ENCODE measurements at places on chromosomes 1 and 21.

DNA sequence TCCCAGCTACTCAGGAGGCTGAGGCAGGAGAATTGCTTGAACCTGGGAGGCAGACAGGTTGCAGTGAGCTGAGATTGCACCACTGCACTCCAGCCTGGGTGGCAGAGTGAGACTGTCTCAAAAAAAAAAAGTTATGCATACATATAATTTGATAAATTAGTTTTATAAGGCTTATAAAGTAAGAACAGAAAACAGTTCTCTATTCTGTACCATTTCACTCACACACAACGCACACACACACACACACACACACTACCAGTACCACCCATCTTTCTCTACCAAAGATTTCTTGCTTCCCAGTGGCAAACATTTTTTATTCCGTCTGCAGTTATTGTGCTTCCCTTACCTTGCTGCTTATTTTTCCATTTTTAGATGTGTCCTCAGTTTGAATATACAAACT is 46.4 kb upstream of the FASLG start:
- no peak for DNase-seq

GRCh38 chr1:119933397-119933796 is 37.1 kb upstream of the ADAM30 start:
- no peak for DNase-seq

DNA sequence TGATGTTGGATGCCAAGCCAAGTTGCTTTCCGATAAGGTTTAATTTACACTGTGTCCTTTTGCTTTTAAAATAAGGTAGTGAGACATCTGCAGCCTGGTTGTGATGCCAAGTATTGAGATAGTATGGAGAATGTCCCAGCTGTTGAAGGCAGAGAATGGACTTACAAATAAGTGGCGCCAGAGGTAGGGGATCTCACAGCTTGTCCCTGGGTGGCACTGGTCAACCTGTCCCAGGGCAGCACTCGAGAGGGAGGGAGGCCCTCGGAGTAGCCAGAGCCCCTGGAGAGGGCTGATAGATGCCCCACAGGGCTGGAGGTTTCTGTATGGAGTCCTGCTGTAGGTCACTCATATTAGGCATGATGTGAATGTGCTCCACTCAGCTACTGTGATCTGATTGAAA is 98.5 kb downstream of the GALNT2 start:
- no peak for DNase-seq

- no peak for DNase-seq
Measured at GRCh38 chr1:41898191-41898713, 20.5 kb downstream of the HIVEP3 start.

DNA sequence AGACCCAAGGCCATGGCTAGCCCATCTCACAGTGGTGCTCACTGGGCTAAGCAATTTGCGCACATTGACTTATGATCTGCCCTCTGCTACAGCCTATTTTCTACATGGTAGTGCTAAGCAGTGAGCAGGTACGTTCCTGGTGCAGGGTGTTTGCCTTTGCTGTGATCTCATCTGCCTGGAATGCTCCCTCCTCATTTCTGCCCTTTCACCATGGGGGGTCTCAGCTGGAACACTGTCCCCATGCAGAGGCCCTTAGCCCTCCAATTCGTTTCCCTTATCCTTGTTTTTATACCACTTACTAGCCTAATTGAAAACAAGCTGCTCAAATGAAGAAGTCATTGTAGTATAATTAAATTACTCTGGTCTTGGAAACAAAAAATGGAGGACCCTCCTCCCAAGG is 2.0 kb upstream of the B3GALT5 start:
- DNase-seq, result no peak

- DNase-seq, result no peak
Measured at GRCh38 chr1:210310562-210311153, 18.0 kb upstream of the HHAT start.

DNA sequence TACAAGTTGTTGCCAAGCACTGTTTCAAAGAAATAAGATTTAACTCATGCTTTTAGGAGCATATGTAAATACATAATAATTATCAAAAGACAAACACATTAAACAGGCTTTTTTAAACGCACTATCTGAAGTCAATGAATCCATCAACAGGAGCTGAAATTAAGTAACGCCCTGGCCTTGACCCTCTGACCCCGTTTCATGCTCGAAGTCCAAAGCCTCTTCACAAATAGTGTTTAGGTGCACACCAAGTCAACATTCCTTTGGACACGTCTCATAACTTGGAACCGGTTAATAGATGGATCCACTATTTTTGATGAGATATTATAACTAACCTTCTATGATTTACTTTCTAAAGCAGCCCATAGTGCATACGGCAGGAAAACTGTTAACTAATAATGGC is 209.3 kb downstream of the GABPA start:
- DNase-seq, result no peak

DNA sequence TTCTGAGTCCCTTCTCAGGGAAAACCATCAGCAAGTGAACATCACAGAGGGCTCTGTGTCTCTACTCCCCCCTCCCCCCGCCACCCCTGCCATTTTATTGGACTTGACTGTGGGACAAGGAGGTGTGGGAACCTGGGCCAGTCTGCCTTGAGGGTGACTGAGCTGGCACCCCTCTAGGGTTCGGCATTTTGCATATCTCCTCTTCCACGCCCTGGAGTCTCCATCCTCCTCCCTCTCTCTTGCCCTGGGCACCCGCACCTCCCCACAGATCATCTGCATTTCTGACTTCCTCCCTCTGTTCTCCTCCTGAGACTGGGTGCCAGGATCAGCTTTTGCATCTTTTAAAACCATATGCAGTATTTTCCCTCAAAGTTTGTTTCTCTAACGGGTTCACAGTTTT is 107.1 kb upstream of the ERRFI1 start:
- no peak for DNase-seq

DNA sequence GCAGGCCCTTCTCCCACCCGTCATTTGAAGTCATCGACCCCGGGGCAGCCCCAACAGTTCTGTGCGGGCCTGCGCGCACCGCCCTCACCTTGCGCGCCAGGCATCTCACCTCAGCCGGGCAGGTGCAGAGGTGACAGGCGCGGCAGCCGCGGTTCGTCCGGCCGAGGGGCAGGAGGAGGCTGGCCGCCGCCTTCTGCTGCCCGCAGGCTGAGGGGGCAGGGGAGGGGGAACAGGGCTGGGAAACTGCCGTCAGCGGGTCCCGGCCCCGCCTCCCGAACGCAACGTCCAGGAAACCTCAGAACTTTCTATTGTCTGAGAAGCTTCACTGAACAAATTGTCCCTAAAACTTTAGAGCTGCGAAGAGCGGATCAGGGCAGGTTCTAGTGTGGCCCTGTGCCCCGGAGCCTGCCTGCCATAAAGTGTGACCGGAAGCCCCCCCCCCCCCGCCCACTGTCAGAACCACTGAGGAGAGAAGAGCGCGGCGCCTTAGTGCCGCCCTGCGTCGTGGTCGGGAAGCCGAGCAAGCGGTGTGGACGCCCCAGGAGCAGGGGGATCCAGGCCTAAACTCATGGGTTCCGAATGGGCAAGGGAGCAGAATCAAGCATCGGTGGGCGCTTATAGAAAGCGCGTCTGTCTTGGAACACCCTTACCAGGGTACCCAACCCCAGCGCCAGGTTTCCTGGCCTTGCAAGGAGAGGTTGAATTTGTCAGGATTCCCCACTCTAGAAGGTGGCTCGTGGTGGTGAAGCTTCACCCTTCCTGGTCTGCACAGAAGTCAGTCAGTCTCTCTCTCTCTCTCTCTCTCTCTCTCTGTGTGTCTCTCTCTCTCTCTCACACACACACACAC is 13.3 kb upstream of the TBX15 start:
- DNase-seq, result no peak

DNA sequence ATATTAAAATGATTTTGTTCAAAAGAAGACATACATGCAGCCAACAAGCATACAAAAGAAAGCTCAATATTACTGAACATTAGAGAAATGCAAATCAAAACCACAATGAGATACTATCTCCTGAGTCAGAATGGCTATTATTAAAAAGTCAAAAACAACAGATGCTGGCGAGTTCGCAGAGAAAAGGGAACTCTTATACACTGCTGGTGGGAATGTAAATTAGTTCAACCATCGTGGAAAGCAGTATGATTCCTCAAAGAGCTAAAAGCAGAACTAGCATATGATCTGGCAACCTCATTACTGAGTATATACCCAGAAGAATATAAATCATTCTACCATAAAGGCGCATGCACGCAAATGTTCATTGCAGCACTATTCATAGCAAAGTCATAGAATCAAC is 126.0 kb upstream of the HMCN1 start:
- no peak for DNase-seq

- DNase-seq, result no peak
Measured at GRCh38 chr21:31042080-31042464, 3.8 kb upstream of the KRTAP19-8 start.

DNA sequence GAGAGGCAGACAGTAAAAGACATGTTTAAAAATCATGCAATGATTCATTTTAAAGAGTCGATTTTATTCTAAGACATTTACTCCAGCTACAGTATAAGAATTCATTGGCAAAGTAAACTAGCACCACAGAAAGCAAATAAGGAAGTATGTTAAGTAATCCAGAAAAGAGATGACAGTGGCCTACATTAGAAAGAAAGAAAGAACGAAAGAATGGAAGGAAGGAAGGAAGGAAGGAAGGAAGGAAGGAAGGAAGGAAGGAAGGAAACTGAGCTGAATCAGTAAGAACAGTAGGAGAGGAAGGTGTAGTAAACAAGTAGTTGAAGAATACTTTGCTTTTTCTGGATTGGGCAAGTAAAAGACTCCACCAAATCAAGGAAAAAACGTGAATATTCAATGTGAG is 62.2 kb downstream of the ZZZ3 start:
- no peak for DNase-seq

DNA sequence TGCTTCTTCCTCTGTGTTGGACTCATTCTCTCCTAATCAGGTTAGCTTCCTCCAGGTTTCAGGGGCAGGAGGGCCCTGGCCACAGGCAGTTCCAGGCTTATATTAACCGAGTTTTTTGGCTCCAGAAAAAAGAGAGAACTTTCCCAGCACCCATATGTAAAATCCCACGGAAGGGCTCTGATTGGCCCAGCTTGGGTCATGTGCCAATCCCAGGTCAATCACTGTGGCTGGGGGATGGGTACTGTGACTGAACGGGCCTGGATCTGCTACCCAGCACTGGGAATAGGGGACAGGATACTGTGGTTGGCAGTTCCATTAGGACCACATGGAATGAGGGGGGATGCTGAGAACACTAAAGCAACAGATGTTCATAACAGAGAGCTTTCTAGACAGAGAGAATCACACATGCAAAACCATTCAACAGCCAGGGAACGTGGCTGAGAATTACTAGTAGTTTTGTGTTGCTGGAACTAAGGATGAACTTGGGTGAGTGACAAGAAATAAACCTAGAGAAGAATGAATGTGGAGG is 51.1 kb upstream of the NEK2 start:
- no peak for DNase-seq

GRCh38 chr1:219527994-219528393 is 84.9 kb downstream of the ZC3H11B start:
- DNase-seq, result no peak

- no peak for DNase-seq
Measured at GRCh38 chr21:35506352-35506751, 457.2 kb upstream of the RUNX1 start.

- no peak for DNase-seq
Measured at GRCh38 chr1:232553050-232553754, 76.7 kb downstream of the SIPA1L2 start.

DNA sequence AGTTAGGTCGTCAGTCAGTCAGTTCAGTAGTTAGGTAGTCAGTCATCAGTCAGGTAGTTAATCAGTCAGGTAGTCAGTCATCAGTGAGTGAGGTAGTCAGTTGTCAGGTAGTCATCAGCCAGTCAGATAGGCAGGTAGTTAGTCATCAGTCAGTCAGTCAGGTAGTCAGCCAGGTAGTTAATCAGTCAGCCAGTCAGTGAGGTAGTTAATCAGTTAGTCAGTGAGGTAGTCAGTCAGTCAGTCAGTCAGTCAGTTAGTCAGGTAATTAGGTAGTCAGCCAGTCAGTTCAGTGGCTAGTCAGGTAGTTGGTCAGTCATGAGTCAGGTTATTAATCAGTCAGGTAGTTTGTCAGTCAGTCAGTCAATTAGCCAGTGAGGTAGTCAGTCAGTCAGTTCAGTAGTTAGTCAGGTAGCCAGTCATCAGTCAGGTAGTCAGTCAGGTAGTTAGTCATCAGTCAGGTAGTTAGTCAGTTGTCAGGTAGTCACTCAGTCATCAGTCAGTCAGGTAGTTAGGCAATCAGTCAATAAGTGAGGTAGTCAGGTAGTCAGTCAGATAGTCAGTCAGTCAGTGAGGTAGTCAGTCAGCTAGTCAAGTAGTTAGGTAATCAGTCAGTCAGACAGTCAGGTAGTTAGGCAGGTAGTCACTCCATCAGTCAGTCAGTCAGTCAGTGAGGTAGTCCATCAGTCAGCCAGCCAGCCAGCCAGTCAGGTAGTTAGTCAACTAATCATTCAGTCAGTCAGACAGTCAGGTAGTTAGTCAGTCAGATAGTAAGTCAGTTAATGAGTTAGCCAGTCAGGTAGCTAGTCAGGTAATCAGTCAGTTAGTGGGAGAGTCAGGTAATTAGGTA is 16.2 kb downstream of the KRTAP10-1 start:
- no peak for DNase-seq

DNA sequence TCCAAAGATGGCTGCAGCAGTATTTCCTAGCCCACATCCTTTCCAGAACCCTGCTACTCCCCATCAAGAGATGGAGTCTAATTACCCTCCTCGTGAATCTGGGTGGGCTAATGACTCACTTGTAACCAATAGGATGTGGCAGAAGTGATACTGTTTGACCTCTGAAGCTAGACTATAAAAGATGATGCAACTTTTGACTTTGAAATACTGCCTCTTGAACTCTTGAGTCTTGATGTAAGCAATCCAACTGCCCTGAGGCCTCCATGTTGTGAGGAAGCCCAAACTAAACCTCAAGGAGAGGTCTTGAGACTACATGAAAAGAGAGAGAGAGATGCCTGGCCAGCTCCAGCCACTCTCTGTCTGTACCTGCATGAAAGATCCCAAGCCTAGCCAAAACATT is 29.5 kb downstream of the LMO4 start:
- no peak for DNase-seq

- DNase-seq, result no peak
Measured at GRCh38 chr1:42888013-42888633, 41.7 kb downstream of the ZNF691 start.

- no peak for DNase-seq
Measured at GRCh38 chr1:184947497-184948256, 26.6 kb downstream of the NIBAN1 start.

- DNase-seq, result peak; percentile 53
Measured at GRCh38 chr1:150256554-150257341, 826 bp upstream of the CA14 start.

GRCh38 chr21:42375506-42375905 is 9.2 kb upstream of the TFF1 start:
- DNase-seq, result no peak

DNA sequence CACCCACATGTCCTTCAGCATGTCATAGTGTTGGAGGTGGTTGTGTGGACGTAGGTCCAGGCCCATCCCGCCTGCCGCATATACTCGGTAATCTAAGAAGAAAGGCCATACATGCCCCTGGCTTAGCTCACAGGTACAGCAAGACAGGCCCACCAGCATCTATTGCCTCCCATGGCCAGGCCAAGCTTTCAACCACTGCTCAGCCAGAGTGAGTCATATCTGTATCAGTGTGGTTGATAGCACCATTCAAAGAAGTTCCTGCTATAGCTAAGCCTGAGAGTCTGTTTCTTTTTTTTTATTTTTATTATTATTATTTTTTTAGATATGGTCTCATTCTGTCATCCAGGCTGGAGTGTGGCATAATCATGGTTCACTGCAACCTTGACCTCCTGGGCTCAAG is 17.0 kb downstream of the KLHDC8A start:
- no peak for DNase-seq
